Activated CD4-positive, alpha-beta T cell treated with anti-CD3 and anti-CD28 coated beads for 36 hours (primary cell): ENCODE measurements at places on chromosomes 6 and 20.

DNA sequence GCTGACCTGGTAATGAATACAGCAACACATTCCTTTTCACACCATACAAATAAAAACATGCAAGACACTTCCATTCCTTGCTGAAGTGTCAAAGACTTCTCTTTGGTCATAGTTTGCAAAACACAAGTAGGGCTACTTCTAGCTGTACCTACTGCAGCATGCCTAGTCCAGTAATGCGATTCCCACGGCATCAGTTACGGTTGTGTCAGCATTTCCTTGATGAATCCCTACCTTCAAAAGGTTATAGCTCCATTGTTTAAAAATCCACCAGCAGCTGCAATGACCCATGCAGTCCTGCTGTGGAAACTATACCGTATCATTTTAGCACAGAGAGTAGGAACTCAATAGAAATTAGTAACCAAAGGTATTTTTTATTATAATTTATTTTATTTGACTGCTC is 1371.5 kb downstream of the EPHA7 start:
- DNase-seq = no peak

DNA sequence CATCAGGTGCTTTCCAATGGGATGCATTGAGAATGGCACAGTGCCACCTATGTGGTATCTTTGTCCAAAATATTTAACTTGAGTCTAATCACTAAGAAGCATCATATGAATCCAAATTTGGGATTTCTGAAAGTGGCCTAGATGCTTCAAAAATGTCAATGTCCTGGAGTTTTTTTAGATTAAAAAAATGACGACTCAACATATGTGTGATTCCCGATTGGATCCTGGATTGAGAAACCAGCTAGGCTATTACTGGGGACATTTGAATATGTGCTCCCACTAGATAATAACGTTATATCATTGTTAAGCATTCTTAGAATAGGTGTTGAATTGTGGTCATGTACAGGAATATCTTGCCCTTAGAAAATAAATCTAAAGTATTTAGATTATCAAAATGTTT is 189.2 kb downstream of the TBXT start:
- no peak for DNase-seq

GRCh38 chr6:97473979-97474378 is 191.0 kb upstream of the MMS22L start:
- DNase-seq = no peak

DNA sequence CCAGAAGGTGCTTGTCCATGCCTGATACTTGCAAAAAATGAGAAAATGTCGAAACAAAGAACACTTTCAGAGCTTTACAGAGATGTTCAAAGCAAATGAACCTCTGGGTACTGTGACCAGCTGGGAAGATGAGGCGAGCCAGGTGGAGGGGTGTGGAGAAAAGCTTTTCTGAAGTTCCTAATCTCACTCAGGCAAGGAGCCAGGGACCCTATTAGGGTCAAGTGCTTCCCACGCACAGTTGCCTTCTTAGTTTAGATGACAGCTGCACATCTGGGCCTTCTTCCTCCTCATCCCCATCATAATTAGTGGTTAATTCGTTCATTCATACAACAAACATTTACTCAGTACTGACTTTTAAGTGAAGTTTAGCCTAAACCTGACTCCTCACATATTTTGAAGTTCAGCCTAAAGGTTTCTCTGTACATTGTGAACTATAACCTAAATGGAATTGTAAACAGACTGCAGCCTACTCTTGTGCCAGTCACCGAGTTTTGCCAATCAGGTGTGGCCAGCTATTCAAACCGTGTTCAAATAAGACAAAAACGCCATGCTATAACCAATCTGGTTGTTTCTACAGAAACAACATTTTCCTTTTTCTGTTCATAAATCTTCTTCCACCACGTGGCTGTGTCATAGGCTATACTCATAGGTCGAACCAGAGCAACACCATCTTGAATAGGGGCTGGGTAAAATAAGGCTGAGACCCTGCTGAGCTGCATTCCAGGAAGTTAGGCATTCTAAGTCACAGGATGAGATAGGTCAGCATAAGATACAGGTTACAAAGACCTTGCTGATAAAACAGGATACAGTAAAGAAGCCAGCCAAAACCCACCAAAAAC is 19.3 kb upstream of the AHCY start:
- no peak for DNase-seq

DNA sequence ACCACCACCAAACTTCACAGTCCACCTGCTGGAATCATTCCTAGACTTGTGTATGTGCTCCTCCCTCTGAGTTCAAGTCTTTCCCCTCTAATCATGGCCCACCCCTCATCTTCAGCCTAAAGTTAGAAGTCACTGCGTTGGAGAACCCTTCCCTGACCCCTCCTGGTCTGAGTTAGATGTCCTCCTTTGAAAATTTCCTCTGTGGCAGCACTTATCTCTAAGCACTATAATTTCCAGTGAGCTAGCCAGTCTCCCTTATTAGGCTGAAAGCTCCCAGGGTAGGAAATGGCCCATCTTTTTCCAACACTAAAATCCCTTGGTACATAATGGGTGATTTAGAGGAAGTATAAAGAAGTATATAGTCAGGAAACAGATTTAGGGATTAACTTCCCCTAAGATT is 63.2 kb downstream of the SESN1 start:
- DNase-seq = no peak

GRCh38 chr20:24608926-24609667 is 139.7 kb downstream of the SYNDIG1 start:
- no peak for DNase-seq

- no peak for DNase-seq
Measured at GRCh38 chr20:56689852-56690485, 60.9 kb downstream of the TFAP2C start.

DNA sequence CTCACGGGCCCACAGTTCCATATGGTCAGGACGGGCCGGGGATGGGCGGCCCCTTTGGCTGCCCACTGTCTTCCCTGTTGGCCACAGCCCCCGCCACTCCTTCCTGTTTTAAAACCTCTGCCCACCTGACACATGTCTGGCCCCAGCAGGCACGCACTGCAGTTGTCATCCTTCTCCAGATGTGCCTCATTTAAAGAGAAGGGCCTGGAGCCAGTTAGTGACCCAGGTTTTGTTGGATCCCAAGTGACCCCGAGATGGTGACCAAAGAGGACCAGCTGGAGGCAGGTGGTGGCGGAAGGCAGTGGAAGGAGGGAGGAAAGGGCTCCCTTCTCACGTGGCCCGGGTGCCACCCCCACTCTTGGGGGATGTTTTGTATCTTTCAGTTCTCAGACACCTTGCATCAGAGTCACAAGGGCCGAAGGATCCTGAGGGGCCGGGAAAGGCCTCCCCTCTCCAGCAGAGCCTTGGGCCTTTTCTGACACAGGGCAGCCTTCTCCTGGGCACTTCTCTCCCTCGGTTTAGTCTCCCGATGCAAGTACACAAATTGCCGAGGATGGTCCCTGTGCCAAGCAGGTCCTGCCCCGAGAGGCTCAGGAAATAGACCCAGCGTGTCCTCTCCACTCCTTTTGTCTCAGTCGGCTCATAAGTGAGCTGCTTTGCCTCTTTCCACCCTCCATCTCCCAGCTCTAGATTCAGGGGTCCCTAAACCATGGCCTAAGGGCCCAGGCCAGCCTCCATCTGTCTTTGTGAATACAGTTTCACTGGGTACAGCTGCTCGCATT is 117.6 kb downstream of the SULF2 start:
- DNase-seq = no peak

DNA sequence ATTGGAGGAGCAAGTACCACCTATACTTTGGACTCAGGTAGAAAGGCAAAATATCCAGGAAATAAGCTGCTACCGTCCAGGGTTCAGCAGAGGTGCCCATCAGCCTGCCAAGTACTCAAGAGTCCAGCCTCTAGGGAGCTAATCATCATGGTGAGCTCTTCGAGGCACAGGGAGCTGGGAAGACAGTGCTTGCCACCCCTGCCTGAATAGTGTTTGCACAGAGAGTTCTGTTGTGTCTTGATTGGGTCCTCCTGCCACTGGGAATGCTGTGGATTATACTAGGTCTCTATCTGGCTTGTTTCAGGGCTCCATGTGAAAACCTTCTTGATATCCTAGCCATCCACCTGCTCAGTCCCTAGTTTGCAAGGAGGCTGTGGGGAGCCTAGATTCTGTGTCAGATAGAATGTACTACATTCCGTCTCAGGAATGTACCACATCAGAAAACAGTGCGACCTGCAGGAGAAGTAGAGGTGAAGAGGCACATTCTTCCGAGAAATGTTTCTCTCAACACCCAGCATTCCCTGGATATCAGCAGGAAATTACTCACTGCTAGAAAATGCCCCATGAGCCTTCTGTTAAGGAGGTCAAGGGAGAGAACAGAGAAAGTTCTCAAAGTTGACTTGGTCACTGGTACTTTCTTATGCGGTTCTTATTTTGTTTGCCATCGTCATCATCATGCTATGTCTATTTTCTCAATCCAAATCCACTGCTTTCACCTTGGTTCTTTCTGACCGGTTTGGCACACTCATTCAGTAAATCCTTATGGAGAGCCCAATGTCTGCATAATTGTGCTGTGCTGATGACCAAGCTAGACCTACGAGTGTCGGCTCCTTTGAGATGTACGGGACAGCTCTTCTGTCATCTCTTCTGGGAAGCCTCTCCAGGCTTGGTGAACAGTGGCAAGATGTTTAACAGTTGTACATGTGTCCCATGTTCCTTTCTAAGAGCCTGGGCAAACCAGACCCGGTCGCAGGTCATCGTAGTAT is 30.7 kb downstream of the PTPN1 start:
- DNase-seq = no peak

DNA sequence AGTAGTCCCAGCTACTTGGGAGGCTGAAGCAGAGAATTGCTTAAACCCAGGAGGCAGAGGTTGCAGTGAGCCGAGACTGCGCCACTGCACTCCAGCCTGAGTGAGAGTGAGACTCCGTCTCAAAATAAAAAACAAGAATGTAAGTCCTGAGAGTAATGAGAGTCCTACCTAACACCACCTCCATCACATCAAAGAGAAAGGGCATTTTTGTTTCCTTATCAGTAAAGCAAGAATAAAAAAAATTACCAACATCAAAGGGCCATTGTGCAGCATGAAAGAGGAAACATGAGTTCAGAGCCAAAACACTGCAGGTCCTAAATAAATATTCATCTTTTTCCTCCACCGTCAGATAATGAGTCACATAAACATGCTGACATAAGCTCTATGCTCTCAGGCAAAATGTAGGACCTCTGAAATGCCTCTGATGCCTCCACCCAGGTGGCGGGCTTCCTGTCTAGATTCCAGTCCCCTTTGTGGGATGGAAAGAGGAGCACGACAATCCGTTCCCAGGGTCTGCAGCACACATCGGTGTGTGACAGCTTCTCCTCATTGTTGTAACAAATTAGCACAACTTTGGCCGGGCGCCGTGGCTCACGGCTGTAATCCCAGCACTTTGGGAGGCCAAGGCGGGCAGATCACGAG is 7.2 kb downstream of the ATP9A start:
- DNase-seq = no peak

DNA sequence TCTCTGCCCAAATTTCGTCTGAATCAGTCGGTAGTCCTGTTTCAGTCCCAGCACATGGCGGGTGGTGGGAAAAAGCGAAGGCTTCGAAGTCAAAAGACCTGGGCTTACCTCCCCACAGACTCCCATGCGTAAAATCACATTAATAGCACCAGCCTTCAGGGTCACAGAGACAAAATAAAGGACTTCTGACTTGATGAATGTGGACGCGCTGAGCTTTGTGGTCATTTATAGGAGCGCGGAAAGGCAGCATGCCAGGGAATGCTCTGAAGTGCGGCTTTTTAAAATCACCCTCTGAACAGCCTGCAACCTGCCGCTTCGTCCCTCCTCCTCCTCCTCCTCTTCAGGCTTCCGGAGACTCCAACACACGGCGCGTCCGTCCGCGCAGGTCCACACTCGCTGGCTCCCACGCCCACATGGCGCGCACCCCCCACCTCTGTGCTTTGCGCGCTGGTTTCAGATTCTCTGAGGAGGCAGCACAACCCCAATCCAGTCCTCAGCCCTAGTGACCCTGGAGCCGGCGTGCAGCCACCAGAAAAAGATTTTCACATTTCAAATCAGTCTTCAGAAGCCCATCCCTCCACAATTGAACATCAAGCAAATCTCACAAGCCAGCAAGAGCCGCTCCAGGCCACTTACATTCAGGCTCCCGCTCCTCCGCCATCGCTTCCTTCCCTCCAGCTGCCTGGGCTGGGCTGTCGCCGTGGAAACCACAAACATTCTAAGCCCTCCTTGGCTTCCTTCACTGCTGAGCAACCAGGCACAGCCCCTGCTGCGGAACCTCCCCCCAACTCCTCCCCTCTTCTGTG is at the start of gene C6orf118:
Gene C6orf118 (minus strand): TSS at position 680 of the 806 bp plus-strand sequence. CDS start 19 bp downstream, at position 661.
- DNase-seq = peak; percentile 9

DNA sequence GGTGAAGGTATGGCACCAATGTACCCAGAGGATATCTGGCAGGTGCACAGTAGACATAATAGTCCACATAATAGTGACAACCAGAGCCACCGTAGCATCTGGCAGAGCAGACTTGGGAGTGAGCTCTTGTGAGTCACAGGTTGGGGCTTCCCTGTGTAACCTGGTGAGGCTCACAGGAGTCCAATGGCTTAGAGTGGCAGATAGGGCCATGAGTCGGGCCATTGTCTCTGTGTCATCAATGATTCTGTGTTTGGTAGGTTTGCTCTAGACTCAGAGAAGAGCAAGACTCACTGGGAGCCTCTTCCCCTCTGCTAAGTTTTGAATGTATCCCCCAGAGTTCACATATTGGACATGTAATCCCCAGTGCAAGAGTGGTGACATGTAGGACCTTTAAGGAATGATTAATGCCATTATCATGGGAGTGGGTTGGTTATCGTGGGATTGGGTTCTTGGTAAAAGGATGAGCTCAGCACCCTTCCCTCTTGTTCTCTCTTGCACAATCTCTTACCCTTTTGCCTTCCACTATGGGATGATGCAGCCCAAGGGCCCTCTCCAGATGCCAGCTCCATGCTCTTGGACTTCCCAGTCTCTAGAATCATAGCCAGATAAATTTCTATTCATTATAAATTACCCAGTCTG is 22.6 kb upstream of the SIRPA start:
- DNase-seq = peak; percentile 48

DNA sequence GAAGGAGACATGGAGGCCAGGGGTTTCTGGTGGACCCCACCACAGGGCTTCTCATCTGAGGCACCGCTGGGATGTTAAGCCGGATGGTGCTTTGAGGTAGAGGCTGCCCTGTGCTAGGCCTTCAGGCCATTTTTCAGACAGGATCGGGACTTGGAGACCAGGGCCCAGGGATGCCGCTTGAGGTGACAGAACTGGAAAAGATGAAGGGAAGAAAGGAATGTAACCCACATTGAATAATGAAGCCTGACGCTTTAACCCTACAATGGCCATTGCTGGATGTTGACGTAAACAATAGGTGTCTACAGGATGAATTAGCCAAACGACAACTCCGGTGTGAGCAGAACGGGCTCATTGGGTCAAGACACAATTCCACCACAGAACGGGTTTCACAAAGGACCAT is 62.5 kb downstream of the CEBPB start:
- no peak for DNase-seq

GRCh38 chr6:35237476-35237875 is 22.1 kb upstream of the ZNF76 start:
- DNase-seq = no peak

GRCh38 chr6:128057946-128058345 is 157.1 kb upstream of the THEMIS start:
- DNase-seq = no peak

DNA sequence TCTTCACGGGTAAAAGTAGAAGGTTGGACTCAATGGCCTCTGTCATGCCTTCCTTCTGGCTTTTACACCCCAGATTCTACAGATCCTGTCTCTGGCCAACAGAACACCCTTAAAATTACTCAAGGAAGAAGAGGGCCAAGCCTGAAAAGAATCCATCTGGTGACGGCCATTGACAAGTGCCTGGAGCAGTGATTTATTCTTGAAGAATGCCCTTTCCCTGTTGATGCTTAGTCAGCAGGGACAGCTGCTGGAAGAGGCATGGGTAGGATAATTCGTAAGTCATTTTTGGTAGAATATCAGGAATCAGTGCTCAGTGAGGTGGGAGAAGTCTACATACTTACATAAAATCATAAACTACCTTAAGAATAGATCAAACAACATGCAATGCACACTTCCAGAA is 397.9 kb downstream of the SAMD5 start:
- DNase-seq = no peak
